ENCODE measurements at places on chromosomes 3 and 15. TPM values are rescaled to one million over a fixed set of nuclear protein-coding genes. Genes with fewer than 3 reads are reported as not detected.

Gene P2RY13
- total RNA-seq: not detected

Gene TM4SF18
- 0.46 TPM for total RNA-seq

Gene CCDC80
- 325 TPM for total RNA-seq

Gene FBXW12
- total RNA-seq: not detected

Gene IP6K2
- total RNA-seq: 52.0 TPM

Gene SATB1
- total RNA-seq: 11.0 TPM

Gene FHIT
- 1.2 TPM for total RNA-seq

Gene KY
- total RNA-seq: 8.0 TPM

Gene CDHR4
- not detected for total RNA-seq

Measured in smooth muscle cell of the umbilical artery (primary cell).